Stimulated activated CD4-positive, alpha-beta T cell treated with anti-CD3 and anti-CD28 coated beads, Interleukin-2, amount 100 ng/mL, for 4 hours (primary cell): ENCODE measurements at places on chromosomes 13 and 19.

GRCh38 chr13:39350461-39350881 lies 252.5 kb downstream of the LHFPL6 start:
- no peak for DNase-seq

DNA sequence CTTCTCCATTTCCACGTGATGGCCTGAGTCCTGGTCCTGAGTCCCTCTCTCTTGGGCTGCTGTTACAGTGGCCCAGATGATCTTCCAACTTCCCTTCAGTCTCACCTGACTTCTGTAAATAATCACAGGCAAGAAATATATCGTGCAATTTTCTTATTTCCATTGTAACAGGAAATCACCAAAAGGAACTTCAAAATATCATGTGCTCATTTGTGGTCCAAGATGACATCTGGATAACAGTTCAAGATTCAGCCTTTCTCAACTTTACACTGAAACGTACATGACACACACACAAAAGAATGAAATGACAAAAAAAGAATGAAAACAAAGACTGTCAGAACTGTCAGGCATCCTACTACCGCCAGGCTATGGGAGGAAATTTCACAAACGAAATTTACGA lies 22.0 kb upstream of the RAP2A start:
- no peak for DNase-seq

DNA sequence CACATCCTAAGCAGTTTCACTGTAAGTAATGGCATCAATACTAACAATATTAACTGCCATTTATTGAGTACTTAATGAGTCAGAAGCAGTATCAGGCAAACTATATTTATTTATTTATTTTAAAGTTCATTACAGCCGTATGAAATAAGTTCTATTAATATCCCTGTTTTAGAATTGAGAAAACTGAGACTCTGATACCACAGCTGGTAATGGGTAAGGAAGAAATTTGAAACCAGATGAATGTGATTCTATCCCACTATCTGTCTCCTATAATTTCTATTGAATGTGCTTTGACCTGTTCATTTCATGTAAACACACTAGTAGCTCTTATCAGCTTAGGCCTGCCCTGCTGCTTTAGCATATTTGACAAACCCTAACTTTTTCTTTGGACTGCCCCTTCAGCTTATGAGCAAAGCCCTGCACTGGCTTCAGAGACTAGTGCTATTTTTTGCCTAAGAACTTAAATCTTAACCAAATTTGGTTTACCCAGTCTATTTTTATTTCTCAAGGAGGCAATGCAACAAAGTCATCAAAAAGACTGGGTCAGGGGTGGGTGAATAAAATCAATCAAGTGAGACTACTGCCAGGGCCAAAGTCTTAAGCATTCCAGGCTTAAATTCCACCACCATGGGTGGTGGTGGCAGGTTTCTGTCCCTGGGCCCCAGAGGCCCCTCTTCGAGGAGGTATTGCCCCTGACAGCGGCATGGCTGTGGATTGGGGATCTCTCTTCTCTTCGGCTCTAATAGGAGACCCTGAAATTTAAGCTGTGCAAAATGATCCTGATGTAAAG lies 143.4 kb downstream of the DLEU7 start:
- no peak for DNase-seq

GRCh38 chr13:21833921-21834320 lies 163.0 kb downstream of the FGF9 start:
- DNase-seq, result no peak

DNA sequence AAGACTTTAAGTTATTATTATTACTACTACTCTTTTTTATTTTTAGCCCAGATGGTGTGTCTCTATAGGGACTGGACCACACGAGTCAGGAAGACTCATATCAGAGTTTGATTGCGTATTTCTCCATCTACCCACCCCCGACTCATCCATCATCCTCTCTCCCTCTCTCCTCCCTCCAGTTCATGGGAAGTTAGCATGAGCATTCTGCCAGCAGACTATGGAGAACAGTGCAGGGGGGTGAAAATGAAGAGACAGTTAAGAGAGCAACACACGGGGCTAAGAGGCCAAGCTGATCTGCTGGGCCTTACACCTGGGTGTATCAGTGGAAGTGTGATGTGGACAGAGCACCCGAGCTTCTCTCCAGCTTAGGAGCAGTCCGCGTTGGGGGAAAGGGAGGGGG lies 95.0 kb downstream of the UQCRFS1 start:
- DNase-seq, result no peak

DNA sequence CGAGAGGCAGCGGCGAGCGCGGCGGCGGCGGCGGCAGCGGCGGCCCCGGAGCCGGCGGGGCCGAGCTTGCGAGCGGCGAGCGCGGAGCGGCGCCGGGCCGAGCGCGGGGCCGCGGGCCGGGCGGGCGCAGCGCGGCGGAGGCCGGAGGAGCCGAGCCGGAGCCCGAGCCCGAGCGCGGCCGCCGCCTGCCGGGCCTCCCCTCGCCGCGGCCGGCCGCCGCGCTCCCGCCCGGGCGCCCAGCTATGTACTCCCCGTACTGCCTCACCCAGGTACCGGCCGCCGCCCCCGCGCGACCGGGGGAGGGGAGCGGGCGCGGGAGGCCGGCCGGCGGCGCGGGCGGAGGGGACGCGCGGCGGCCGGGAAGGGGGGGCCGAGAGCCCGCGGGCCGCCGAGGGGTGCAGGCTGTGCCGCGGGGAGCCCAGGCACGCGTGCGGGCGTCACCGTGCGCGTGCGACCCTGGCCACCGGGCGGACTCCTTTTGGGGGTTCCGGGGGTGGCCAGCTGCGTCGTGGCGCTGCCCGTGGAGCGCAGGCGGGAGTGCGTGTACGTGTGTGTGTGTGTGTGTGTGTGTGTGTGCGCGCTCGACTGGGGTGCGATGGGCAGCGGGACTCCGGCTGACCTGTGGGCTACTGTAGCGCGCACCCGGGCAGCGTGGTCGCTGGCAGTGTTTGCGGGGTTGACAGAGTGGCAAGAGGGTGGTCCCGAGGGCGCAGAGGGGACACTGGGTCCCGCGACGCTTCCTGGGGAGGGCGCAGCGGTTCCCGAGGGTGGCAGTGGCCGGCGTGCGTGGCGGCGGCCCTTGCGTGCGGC lies 526 bp downstream of the NFIX start:
- no peak for DNase-seq

DNA sequence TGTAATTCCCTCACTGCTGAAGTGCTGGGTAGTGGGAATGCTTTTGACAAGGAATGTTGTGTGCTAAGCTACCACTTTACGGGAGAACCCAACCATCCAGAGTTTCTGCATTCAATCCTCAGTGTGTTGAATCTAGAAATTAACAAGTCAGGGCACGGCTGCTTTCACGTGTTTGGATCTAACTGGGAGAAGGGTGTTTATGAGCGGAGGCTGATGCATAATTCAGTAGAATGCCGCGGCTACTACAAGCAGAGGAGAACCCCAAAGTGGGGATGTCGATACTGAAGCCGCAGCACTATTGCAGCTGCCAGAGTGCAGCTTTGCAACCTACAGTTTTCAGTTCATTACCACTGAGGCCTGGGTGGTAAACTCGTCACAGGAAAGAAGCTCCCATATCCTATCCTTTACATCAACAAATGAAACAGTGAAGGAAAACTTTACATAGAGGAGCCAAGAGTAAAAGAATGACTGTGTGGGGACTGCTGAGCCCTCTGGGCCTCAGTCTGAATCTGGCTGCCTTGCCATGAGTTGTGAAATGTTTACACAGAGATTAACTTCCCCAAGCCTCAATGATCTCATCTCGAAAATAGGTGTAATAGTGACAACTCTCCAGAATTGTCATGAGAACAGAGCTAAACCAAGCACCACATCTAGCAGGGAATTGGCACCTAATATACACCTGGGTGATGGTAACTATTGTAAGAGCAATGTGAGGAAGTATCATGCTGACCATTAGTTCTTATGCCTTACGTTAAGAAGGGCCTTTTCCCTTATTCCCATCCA lies 531.7 kb downstream of the MYO16 start:
- no peak for DNase-seq

GRCh38 chr19:3653865-3654513 lies 27.4 kb upstream of the CACTIN start:
- DNase-seq, result no peak

DNA sequence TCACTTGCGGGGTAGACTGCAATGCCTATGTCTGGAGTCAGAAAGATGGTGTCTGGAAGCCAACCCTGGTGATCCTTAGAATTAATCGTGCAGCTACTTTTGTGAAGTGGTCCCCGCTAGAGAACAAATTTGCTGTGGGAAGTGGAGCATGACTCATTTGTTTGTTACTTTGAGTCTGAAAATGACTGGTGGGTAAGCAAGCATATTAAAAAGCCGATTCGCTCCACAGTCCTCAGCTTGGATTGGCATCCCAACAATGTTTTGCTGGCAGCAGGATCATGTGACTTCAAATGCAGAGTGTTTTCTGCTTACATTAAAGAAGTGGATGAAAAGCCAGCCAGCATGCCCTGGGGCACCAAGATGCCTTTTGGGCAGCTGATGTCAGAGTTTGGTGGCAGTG lies 9.5 kb upstream of the ERVV-1 start:
- DNase-seq, result no peak

DNA sequence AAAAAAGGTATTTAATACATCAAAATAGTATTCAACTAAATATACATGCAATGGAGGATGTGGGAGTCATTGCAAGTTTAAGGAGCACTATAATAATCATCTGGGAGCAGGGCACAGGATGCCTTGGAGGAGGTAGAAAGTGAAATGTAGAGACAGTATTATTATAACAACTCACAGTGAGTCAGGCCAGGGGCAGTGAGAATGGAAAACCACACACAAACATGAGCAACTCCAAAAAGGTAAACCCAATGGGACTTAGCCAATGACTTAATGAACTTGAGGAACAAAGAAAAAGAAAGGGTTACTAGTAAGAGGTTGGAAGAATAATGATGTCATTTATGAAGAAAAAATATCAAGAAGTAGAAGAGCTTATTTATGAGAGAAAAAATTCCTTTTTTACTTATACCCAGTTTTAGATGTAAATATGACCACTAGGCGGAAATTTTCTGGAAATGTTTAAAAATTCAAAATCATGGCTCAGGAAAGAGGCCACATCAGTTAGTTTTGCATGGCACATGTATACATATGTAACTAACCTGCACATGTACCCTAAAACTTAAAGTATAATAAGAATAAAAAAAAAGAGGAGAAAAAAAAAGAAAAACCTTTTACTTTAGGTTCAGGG lies 389.3 kb downstream of the SUCLA2 start:
- no peak for DNase-seq

GRCh38 chr19:10408511-10409283 lies 5.4 kb upstream of the CDC37 start:
- peak; percentile 62 for DNase-seq

- DNase-seq, result no peak
Measured at GRCh38 chr13:77300176-77301037, 26.5 kb downstream of the MYCBP2 start.

DNA sequence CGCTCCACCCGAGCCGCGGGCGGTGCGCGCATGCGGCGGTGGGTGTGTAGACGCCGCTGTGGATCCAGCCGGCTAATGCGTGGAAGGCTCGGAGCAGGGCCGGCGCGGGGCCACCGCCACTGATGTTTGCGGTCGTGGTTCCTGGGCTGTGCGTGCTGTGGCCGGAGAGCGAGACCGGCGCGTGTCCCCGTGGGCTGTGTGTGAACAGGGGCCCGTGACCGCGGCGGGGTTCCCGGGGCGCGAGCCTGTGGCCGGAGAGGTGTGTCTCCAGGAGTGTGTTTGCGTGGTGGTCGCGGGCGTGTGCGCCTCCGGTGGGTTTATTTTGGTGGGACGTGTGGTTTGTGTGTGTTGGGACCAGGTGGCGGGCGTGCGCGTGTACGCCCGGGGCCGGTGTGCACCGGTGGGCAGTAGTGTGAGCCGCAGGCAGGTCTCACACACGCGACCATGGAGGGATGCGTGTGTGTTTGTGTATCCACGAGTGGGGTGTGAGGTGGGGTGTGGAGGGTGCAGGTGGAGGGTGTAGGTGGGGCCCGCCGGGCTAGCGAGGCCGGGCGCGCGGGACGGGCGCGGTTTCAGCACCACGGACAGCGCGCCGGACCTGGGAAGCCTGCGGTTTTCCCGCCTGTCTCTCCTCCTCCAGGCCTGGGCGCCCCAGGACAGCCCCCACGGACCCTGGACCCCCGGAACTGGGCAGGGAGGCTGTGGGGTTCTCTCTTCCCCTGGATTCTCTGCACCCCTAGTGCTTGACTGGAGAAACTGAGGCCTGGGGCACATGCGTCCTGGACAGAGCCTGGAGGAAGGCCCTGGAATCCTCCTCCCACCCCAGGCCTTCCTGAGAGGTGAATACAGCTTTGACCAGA lies 1.6 kb downstream of the HCN2 start:
- no peak for DNase-seq

- no peak for DNase-seq
Measured at GRCh38 chr19:10398819-10399218, 4.5 kb downstream of the CDC37 start.

GRCh38 chr19:51749979-51750378 lies 1.7 kb downstream of the FPR1 start:
- DNase-seq, result no peak

DNA sequence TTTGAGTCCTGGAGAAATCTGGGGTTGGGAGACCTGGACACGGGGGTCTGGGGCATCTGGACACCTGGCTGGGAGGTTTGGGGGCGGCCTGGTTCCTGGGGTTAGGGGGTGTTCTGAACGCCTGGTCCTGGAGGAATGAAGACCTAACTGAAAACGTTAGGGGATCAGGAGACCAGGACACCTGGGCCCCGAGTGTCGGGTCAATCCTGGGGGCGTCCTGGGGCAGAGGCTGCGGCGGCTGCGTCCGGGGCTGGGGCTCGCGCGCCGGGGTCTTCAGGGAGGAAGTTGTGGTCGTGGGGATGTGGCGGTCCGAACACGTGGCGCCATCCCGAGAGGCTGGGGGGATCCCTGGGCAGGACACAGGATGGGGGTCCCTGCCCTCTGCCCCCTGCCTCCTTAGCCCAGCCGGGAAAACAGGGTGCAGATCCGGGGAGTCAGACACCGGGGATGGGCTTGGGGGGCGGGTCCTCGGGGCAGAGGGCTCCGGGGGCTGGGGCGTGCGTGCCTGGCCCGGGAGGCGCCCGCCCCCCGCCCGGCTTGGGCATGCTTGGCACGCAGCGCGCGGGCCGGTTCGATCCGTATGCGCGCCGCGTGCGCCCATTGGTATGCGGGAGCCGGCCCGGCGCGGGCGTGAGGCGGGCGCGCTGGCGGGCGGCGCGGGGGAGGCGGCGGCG lies 632 bp downstream of the NPAS1 start:
- no peak for DNase-seq

- DNase-seq, result no peak
Measured at GRCh38 chr19:10207026-10207425, 12.3 kb upstream of the DNMT1 start.

- no peak for DNase-seq
Measured at GRCh38 chr13:41608111-41608838, 150.9 kb downstream of the RGCC start.

- no peak for DNase-seq
Measured at GRCh38 chr13:94411747-94412146, 67.7 kb downstream of the DCT start.
